ENCODE measurements at places on chromosomes 16 and 17.
A peak's percentile ranks its signal among the peaks of the same experiment; 100 is the strongest.

DNA sequence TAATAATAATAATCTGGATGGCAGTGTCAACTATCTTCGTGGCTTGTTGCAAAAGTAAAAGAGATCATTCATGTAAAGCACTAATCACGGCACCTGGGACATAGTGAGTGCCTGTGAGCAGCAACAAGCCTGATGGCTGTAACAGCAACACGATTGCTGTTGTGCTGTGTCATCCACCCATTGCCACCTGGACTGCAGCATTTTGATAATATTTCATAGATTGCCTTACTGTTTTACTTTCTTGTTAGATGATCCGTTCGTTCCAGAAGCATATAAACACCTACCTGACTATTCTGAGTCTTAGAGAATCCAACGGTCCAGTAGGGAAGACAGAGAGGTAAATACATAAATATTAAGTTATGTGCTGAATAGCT lies 3.1 kb upstream of the MRPS23 start:
- DNase-seq, result no peak

GRCh38 chr17:66910651-66911285 lies 53.7 kb upstream of the CACNG4 start:
- no peak for DNase-seq

DNA sequence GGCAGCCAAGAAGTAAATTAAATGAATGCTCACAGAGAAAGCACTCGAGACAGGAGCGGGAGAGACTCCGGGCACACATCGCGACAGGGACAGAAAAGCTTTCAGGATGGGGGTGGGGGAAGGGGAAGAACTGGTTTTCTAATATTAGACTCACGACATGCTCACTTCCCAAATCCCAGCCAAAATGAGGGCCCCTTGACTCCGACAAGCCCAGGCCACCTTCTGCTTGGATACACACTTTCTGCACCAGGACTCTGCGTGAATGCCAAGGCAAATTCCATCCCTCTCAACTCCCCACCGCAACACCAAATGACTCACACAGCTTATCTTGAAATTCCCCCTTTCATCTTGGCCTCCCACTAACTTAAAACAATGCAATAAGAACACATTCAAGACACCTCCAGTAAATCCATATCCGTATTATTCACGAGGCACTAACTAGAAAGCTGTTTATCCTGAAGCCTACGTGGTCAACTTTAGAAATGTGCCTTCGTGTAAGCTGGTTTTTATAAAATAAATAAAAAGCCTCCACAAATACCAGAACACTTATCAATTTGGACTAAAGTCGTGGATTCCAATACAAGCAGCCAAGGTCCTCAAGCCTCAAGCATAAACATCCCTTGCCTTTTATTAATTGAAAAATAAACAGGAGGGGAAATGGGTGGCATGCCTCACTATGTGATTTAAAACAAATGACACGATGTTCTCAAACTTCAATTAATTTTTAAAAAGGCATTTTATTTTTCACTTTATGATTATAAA lies 46.1 kb downstream of the NXN start:
- no peak for DNase-seq

- DNase-seq, result peak; percentile 82
Observed at GRCh38 chr16:31105677-31106213, 2.4 kb upstream of the BCKDK start.

- peak; percentile 3 for DNase-seq
Observed at GRCh38 chr16:3215601-3216262, 19.2 kb downstream of the ZNF200 start.

Measured in activated naive CD4-positive, alpha-beta T cell treated with Interleukin-2 at 50 U/mL for 16 hours (primary cell).